ENCODE measurements at places on chromosomes 2 and 18.

- DNase-seq = no peak
These were observed 20.7 kb downstream of the ST8SIA3 start for GRCh38 chr18:57373017-57373416.

DNA sequence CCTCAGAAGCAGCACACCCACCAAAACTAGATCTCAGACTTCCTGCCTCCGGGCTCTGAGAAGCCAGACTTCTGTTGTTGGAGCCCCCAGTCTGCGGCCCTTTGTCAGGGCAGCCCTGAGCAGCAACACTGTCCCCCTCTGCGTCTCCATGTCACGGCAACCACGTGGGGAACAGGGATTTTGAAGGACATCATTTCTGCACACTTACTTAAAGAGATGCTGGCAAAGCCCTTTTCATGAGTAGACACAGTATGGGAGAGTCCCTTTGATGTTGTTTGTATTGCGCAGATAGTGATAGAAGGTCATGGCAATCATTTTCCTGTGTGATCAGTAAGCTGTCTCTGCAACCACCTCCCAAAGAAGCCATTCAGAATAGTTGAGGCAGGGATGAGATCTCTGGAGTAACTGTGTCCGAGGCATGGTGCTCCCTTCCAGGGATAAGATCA is 69.1 kb upstream of the ID2 start:
- DNase-seq = no peak

GRCh38 chr2:99925960-99926359 is 216.4 kb downstream of the AFF3 start:
- no peak for DNase-seq

- no peak for DNase-seq
These were observed 307.4 kb upstream of the KLHL29 start for GRCh38 chr2:23077596-23077995.

- DNase-seq = no peak
These were observed 245.4 kb downstream of the NCKAP5 start for GRCh38 chr2:133322909-133323308.

DNA sequence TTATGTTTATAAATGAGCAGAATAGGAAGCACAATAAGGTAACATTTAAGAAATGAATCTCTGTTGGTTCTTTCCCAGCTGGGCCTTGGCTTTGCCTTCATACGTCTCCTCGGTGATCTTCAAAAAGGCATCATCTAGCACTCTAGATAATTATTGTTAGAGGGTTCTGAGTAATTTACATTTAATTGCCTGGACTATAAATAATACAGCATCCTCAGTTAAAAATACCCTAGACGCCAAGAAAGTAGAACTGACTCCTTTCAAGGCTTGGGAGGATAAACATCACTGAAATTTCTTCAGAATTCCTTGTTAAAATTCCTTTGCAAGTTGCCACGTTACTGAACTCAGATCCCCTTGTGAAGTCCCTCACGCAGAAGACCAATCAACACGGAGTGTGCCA is 199.7 kb upstream of the BOD1L2 start:
- DNase-seq = no peak

- DNase-seq = no peak
These were observed 134.4 kb upstream of the SLC1A4 start for GRCh38 chr2:64854773-64855237.

All from kidney capillary endothelial cell (primary cell).